Mammary epithelial cell (primary cell): ENCODE measurements at places on chromosomes 16 and 17.

DNA sequence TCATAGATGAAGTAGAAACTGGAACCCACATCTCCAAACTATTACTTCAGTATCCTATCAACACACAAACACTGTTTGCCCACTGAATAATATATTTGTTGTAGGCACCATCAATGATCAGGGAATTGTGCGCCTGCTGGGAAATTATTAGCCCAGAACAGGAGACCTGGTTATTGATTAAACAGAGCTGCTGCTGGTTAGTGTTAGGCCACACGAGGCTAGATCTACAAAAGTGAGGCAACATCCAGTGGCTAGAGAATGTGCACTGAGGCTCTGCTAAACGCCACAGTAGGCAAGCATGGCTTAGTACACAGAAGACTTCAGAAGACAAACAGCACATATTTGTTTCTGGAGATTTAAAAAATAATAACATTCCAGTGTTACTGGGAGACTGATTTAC is 11.0 kb downstream of the ABHD15 start:
- no peak for DNase-seq

- DNase-seq, result no peak
Measured at GRCh38 chr16:50354082-50354481, 14.7 kb downstream of the BRD7 start.

DNA sequence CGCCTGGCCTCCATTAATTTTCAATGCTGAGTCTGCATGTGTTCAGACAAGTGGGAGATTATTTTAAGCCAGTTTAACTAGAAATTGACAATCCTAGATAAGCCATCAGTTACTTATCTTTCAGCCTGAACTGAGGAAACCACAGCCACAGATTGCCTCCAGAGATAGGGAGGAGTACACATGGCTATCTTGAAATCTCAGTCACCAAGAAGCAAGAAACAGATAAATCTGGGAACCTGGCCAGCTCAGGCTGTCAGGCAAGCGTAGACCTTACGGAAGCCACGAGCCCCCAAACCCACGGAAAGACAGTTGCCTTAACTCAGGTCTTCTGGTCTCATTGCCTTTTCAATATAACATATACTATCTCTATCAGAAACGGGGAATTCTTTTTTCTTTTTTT is 2.0 kb upstream of the GLG1 start:
- no peak for DNase-seq

DNA sequence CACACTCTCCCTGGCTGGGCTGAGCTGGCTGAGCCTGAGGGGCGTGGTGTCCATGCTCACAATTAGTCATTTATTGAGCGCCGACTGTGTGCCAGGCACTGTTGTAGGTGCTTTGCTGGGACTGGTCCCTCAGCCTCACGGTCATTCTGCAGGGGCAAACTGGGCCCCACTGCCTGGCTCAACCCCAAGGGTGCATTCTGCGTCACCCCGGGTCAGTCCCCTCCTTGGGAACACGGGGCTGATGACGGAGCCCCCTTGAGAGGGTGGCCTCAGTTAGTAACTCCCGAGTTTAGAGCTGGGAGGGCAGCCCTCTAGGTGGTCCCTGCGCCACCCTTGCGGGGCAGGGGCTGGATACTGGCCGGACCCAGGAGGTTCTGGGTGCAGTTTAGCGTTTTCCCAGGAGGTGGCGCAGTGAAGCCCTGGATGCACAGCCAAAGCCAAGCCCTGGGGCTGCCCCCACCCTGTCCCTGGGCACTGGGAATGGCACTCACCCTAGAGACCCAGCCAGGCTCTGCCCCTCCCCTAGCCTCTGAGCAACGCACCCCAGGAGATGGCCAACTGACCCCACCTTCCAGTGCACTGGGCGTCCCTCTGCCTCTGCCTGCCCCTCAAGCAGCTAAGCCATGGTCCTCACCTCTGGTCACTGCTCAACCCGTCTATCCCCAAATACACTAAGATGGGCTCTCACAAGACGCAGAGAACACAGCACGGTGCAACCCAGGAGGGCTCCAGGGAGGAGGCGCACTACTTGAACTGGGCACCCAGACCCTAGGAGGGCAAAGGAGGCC is 243.2 kb upstream of the GSE1 start:
- no peak for DNase-seq

DNA sequence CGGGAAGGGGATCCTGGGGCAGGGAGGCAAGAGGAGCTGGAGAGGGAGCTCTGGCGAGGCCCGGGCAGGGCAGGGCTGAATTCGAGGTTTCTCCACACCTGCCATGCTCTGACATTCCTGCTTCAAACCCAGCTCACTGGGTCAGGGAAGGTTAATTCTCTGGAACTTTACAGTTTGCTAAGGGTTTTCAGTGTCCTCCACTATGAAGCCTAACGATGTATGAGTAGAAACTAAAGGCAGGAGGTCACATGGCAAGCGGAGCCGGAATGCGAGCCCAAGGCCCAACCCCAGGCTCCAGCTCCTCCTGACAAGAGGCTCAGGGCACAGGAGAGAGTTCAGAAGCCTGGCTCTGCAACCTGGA is 29.2 kb downstream of the DCAKD start:
- DNase-seq, result no peak

DNA sequence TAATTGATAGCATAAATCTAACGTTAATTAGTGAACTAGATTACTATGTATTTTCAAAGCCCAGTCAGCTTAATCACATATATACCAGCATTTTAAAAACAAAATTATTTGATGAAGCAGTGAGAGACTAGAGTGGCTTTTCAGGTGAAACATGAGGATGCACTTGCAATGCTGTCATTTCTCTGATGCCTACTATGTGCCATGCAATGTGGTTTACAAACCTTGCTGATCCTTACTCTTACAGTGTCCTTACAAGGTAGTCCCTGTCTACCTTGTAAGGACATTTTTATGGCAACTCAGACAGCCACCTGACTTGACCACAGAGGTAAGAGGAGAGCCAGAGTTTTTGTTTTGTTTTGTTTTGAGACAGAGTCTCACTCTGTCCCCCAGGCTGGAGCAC is 42.7 kb downstream of the CYB5B start:
- no peak for DNase-seq

DNA sequence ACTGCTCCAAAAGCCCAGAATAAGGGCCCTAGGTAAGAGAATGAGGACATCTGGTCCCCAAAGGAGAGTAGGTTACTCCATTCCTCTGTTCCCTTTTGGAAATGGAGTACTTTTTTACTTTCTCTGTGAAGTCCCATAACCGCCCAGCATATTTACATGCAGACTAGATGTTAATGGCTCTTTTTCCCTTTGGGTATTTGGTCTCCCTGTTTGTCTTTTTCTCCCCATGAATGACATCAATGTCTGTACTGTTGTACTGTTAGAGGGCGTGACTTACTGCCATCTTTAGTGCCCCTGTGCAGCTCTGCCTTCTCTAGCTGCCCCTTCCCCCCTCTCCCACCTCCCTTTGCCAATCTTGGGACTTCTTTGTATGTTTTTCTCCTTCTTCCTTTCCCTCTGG is 19.0 kb downstream of the GPR179 start:
- DNase-seq, result no peak

- DNase-seq, result no peak
Measured at GRCh38 chr17:36856903-36857381, 80.3 kb upstream of the LHX1 start.

DNA sequence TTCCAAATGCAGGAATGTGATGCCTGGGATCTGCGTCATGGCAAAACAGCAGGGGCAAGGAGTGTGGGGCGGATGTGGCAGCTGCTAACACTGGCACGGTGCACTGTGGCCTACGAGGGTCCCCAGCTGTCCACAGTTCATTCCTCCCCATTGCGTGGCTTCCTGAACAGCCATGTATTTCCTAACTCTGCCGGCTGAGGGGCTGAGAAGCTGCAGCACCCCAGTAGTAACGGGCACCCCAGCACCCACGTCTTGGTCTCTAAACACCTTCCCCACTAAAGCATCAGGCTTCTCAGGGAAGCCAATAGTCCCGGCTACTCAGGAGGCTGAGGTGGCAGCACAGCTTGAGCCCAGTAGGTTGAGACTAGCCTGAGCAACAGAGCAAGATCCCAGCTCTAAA is 47.6 kb downstream of the LMF1 start:
- DNase-seq, result no peak

DNA sequence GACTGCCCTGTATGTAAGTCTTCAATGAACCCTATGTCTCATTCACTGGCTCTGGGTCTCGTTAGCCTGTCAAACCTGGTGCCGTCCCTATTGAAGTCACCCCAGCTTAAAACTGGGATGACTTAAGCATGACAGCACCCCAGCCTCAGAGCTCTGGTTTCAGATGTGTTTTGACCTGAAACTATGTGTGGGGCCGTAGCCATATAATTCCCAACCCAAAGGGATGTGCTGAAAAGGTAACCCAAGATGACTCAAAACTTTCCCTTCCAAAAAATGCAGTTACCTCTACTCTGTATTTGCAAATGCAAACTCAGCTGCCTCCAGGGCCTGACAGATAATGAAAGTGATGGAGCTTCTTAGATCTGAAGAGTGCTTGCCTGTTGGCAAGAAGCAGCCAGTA is 478.3 kb upstream of the ERCC4 start:
- DNase-seq, result no peak

GRCh38 chr16:20867585-20867984 is 32.6 kb downstream of the DCUN1D3 start:
- DNase-seq, result peak; percentile 58

DNA sequence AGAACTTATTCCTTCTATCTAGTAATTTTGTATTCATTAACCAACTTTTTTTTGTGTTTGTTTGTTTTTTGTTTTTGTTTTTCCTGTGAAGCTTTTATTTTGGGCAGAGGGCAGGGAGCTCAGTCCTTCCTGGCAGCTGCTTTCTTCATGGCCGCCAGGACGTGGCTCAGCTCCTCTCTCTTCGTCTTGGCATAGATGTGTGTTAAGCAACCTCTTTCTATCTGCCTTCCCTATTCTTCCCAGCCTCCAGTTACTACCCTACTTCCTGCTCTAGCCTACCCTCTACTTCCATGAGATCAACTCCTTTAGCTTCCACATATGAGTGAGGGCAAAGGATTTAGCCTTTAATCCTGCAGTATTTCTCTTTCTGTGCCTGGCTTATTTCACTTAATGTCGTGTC is 8.2 kb upstream of the BRD7 start:
- DNase-seq, result no peak

DNA sequence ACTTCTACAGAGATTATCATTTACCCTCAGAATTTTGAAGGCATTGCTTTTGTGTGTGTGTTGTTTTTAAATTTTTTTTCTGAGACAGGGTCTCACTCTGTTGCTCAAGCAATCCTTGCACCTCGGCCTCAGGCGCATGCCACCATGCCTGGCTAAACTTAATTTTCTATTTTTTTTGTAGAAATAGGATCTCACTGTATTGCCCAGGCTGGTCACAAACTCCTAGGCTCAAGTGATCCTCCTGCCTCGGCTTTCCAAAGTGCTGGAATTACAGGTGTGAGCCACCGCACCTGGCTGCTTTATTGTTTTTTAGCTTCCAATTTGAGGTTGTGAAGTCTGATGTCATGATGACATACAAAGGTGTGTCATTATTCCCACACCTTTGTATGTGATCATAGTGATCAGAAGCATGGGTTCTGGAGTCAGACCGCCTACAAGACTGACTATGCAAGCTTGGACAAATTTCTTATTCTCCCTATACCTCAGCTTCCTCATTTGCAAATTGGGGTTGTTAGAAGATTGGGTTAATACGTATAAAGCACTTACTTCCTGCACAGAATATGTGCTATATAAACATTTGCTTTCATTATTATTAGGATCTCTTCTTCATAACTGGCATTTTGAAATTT is 5.8 kb downstream of the SEPHS2 start:
- DNase-seq, result no peak

DNA sequence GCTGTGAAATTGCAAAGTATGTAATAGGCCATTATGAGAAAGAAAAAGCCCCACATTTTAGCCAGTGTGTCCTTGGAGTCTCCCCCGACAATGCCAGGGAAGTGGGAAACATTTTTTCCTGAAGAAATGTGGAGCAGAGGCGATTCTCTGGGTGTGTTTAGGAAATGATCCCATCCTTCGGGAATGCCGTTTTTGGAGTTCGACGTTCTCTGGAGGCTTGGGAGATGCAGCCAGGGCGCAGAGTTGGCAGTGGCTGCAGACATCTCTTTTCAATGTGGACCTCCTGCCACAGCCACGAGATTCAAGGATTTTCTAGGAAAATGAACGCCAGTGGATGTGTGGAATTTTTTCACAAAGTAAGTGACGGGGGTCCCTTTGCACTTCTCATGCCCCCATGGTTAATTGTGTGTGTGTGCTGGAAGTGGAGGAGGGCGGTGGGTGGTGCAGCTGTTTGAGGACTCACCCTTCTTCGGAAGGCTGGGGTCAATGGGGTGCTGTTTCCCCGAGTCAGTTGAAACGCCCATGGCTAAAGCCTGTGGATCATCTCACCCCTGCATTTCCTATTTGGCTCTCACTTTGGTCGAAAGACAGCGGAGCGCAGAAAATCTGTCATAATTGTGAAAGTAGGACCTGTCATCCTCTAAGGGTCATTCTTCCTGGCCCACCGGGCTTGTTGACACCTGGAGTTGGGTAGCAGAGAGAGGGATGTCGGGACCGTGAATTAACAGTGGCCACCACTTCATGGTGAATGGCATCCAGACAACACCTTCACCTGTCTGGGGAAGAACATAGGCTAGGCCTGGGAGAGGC is 73.2 kb downstream of the CMIP start:
- DNase-seq, result no peak

GRCh38 chr17:62064791-62065563 is at the start of gene MED13:
MED13 (minus strand) TSS chr17:62065278; CDS start chr17:62065205, 73 bp downstream.
- peak; percentile 52 for DNase-seq

- DNase-seq, result no peak
Measured at GRCh38 chr17:41631025-41631897, 6.9 kb upstream of the KRT17 start.

GRCh38 chr16:3475604-3476375 is 19.5 kb downstream of the C16orf90 start:
- DNase-seq, result no peak

GRCh38 chr17:50117202-50118051 is 12.5 kb downstream of the SAMD14 start:
- peak; percentile 42 for DNase-seq

GRCh38 chr17:571224-571623 is 143.4 kb downstream of the VPS53 start:
- DNase-seq, result no peak

DNA sequence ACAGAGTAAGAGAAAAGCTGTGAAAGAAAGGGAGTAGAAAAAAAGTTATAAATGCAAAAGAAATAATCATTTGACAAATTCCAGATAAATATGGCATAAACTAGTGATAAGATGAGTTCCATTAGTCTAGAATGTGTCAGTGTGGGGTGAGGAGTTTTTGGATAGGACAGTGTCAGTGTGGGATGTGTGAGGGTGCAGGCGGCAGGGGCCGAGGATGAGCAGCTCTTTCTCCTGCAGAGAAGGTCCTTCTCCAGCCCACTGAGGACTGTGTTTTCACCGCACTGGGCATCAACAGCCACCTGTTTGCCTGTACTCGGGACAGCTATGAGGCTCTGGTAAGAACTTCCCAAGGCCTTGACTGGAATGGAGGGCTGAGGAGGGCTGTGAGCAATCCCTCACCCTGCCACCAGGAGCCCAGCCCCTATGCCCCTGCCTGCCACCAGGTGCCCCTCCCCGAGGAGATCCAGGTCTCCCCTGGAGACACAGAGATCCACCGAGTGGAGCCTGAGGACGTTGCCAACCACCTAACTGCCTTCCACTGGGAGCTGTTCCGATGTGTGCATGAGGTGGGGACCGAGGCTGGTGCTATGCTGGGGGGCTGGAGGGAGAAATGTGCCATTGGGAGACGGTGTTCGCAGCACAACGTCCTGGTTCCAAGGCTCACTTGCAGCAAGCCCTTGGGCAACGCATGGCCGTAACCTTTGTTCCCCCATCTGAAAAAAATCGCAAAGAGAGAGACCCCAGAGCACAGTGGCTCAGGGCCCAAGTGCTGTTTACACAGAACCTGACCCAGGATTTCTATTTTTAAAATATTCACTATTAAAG is 13.1 kb downstream of the RAPGEFL1 start:
- no peak for DNase-seq
